ENCODE measurements at places on chromosomes 7 and 10. TPM values are rescaled to one million over a fixed set of nuclear protein-coding genes. Genes with fewer than 3 reads are reported as not detected.

- no peak for DNase-seq
Observed at GRCh38 chr10:97915346-97916131, 65.9 kb downstream of the GOLGA7B start.

Gene WDR86
- 0.13 TPM for total RNA-seq

Gene IFIT2
- total RNA-seq, result 0.41 TPM

DNA sequence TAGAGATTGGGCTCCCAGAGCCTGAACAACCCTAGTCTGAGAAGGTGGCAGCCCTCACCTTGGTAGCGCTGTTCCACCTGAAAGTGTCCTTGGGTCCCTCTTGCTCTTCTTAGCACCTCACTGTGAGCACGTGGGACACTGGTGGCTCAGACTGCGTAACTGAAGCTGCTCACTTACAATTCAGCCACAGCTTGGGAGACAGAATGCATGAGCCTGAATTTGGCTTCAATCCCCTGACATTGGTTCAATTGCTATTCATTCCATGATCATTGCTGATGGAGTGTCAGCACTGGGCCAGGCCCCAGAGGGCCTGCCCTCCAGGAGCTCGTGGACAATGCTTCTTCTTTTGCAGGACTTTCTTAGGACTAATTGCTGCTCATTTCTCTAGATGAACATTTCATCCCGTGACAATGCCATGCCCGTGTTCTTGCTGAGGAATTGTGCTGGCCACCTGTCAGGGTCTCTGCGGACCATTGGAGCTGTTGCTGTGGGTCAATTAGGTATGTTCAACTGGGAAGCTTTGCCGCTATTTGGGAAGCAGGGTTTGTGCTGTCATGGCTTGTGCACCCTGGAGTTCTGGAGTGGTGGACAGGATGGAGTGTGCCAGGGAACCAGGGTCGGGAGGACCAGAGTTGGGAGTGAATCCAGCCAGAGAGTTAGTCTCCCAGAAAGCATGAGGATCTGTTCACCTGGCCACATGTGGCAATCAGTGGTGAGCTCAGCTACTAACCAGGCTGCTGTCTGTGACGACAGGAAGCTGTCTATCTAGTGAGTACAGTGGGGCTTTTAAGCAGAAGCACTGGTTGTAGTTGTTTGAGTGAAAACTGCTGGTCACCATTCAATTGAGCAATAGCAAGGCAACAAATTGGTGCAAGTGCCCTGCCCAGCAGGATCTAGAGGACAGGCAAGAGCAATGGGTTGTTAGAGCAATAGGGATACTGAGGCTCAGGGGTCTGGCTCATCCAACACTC is 105.1 kb downstream of the WDFY4 start:
- DNase-seq, result no peak

GRCh38 chr7:105581066-105581811 is at the start of gene EFCAB10:
TSS of gene EFCAB10 (minus strand) at chr7:105581493. CDS start at chr7:105581463, 30 bp downstream.
- no peak for DNase-seq

- no peak for DNase-seq
Observed at GRCh38 chr10:80660736-80661135, 123.0 kb downstream of the SH2D4B start.

- DNase-seq, result no peak
Observed at GRCh38 chr10:51233337-51234100, 159.2 kb downstream of the PRKG1 start.

- no peak for DNase-seq
Observed at GRCh38 chr7:142802301-142802700, 31.5 kb downstream of the PRSS2 start.

- DNase-seq, result no peak
Observed at GRCh38 chr10:97117372-97117771, 68.4 kb downstream of the SLIT1 start.

- no peak for DNase-seq
Observed at GRCh38 chr10:104139221-104139620, 17.2 kb downstream of the SFR1 start.

- no peak for DNase-seq
Observed at GRCh38 chr10:131207176-131207575, 104.3 kb downstream of the TCERG1L start.

GRCh38 chr7:54838175-54838910 is 79.3 kb upstream of the SEC61G start:
- no peak for DNase-seq

Gene GIMAP7
- 7.8 TPM for total RNA-seq

- peak; percentile 67 for DNase-seq
Observed at GRCh38 chr7:135150072-135150782, 2.4 kb downstream of the TMEM140 start.

- no peak for DNase-seq
Observed at GRCh38 chr7:154287356-154287755, 235.2 kb downstream of the DPP6 start.

Gene CPEB3
- total RNA-seq, result 14.5 TPM

- DNase-seq, result no peak
Observed at GRCh38 chr10:88233870-88234269, 349.2 kb downstream of the RNLS start.

DNA sequence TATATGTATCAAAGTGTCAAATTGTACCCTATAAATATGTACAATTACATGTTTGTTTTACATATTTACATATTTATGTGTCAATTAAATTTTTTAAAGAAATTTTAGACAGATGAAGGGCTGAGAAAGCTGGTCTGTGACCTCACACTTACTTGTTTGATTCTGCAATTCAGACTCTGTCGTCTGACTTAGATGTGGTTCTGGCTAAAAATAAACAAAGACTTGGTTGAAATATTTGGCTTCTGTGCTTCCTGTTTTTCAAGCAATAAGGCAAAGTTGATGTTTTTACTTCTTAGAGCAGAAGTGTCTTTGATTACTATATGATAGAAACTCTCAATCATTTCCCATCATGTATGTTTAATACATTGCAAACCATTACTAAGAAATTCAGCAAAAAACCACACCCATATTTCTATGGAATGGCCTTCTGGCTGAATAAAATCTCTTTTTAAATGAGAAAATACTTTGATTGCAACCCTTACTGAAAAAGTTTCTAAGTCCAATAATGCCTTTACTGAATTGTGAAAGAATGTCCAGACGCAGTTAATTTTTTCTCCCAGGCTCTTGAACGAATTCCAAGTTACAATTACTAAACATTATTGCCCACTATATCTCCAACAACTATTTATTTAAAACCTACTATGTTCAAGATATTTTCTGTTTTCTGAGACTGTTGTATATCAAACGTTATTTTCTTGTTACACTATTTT is 59.5 kb upstream of the PRKG1 start:
- no peak for DNase-seq

GRCh38 chr7:82810558-82811259 is 352.0 kb downstream of the PCLO start:
- DNase-seq, result no peak

- DNase-seq, result peak; percentile 19
Observed at GRCh38 chr10:96618653-96619052, 31.8 kb upstream of the TM9SF3 start.

GRCh38 chr10:101878869-101879268 is 35.3 kb upstream of the KCNIP2 start:
- DNase-seq, result no peak

Gene NET1
- 41.8 TPM for total RNA-seq

Gene LMOD2
- 518 TPM for total RNA-seq

DNA sequence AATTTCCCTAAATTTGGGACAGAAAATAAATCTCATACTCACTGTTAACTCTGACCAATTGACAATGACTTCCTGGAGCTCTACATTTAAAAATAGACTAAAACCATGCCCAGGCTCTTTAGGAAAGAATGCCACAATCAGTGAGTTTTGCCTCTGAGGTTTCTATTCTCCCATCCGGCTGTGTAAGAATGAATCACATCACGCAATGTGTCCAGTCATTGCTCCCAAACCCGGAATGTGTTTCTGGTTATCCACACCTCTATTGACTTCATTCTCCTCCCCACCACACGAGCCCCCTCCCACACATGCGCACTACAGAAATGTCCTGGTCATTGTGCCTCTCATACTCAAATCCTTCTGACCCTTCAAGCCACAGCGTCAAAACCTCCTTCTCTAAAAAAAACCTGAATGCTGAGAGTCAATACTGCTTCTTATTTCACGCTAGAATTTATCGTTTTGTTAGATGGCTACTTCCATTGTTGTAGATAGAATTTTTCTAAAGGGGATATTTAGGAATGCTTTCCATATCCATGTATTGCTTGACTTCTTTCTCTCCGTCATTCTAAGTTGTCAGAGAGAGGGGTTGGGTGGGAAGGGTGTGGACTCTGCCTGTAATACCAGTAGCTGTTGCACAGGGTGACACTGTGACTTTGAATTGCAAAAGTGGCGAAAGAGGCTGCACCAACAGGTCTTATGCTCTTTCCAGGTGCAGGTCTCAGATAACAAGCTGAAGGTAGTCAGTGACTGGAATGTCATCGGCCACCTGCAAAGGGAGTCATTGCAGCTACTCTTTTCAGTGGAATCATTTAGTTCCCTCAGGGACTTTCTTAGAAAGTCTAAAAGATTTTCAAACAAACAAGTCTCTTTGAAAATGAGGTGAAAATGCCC is 356.6 kb downstream of the PAXIP1 start:
- no peak for DNase-seq

DNA sequence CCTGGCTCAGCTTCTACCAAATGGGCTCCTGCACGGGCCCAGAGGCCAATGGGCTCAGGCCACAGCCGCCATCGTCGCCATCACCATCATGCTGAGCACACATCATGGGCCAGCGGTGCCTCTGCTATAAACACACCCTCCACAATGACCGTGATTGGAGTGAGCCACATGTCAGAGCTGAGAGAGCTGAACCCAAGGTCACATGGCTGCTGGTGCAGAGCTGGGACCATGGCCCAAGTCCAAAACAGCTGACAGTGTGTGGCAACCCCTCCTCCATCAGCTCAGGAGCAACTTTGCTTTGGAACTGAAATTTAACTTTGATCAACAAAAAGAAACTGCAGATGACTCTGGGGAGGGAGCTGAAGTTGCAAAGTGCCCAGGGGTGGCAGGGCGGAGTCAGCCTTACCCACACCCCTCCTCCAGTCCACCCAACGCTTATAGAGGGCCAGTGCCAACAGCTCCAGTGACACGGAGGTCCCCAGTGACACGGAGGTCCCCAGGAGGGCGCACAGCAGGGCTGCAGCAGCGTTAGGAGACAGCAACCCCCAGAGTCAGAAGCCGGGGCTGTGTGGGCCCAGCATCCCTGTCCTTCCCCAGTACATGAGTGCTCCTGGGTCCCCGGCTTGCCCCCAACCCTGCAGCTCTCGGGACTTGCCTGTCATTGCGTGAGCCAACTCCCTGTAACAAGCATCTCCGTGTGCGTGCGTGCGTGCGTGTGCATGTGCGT is 249.6 kb downstream of the ELFN1 start:
- DNase-seq, result peak; percentile 64

Data from gastrocnemius medialis (tissue), 4 donors.